NCI-H226 (cell line): ENCODE measurements at places on chromosomes 6 and 20.

DNA sequence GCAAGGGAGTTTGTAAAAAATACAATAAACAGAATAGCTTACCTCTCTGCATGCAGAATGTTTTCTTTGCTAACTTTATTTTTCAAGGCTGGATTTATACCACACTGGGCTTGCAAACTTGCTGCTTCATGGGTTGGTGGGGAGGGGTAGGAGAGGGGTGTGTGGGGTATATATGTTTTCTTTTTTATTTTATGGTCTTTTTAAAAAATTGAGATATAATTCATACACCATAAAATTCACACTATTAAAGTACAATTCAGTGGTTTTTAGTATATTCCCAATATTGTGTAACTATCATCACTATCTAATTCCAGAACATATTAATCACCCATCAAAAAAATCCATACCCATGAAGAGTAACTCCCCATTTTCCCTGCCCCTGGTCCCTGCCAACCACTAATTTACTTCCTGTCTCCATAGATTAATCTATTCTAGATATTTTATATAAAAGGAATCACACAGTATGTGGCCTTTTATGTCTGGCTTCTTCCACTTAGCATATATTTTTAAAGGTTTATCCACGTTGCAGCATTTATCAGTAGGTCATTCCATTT, 14.3 kb upstream of the TRPC4AP start:
- no peak for DNase-seq

- peak; percentile 94 for DNase-seq
These were observed 282.9 kb upstream of the RNF217 start for GRCh38 chr6:124679387-124679786.

- no peak for DNase-seq
These were observed 2.7 kb upstream of the SIM1 start for GRCh38 chr6:100467129-100468015.

DNA sequence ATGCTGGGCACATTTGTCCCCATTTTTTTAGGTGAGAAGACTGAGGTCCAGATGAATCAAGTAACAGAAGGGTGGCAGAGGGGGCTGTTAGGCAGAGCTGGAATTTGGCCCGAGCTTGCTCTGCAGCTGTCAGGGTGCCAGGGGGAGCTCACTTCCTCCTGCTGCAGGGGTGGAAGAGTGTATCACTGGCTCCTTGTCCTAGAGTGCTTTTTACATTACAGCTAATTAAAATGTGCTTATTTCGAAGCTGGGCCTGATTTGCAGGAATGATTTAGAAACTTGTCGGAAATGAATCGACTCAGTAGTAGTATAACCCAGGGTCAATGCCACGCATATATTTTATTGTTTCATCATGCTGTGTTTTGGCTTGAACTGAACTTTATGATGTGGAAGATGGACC, 11.1 kb downstream of the TOX2 start:
- DNase-seq: no peak

DNA sequence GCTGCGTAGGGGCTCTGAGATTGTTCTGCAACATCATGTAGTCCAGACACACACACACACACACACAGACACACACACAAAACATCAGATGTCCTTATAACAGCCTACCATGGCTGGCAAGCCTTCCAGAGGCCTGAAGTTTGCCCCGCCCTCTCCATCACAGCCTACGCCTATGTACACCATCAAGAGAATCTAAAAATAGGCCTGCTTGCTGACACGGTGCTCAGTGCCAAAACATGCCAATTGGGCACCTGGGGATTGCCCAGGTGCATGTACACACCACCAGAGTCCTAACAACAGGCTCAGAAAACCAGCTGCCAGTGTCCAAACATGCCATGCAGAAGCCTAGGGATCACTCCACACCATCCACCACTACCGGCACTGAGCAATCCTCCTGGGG, 391.7 kb upstream of the SPTLC3 start:
- DNase-seq: no peak

DNA sequence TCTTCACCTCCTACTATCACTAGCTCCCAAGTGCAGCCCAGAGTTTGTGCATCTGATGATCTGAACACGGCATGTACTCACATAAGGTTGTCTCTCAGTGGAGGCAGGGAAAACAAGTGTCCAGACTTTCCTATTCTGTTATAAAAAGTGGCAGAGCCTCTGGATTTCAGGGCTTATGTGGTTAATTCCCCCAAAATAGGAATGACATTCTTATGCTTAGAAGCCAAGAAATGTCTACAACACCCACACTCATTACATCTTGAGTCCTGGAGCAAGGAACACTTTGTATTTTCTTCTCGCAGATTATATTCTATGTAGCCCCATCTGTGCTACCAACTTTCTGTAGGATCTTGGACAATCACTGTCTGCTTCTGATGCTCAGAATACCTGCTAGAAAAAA, 13.5 kb upstream of the SEMG1 start:
- no peak for DNase-seq

GRCh38 chr6:17393892-17394631, 667 bp downstream of the CAP2 start:
- DNase-seq: peak; percentile 90

DNA sequence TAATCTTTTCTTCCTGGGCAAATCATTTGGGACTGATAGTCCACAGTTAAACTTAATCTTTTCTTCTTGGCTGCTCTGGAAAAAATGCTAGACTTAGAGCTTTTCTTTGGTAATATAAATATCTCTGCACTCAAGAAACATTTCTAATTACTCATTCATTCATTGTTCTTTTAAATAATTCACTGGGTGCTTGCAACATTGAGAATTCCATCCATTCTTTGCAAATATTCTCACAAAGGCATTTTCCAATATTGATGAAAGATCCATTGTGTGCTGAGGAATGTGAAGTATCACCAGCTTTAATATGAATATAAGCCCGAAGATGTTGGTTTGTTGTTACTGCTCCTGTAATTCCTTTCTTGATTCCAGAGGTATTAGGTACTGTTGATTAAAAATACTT, 38.4 kb downstream of the AKAP7 start:
- DNase-seq: no peak

GRCh38 chr6:14190191-14190928, 72.8 kb downstream of the CD83 start:
- DNase-seq: no peak

GRCh38 chr6:18359237-18359885, 27.8 kb upstream of the RNF144B start:
- DNase-seq: no peak

- no peak for DNase-seq
These were observed 552.3 kb upstream of the CITED2 start for GRCh38 chr6:139926711-139927110.

- DNase-seq: peak; percentile 16
These were observed 39.6 kb downstream of the ESR1 start for GRCh38 chr6:151847064-151847463.

DNA sequence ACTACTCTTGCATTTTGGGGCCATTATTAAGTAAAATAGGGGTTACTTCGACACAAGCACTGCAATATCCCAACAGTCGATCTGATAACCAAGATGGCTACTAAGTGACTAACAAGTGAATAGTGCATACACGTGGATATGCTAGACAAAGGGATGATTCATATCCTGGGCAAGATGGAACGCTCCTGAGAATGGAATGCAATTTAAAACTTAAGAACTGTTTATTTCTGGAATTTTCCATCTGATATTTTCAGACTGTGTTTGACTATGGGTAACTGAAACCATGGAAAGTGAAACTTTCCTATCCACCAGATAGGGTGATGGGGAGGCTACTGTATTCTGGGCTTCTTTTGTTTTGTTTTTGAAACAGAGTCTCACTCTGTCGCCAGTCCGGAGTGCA, 66.5 kb downstream of the ILRUN start:
- DNase-seq: peak; percentile 80

- DNase-seq: no peak
These were observed 168.7 kb upstream of the RSPO3 start for GRCh38 chr6:126949786-126950185.

GRCh38 chr6:23174781-23175361, 605.5 kb downstream of the HDGFL1 start:
- DNase-seq: peak; percentile 3

GRCh38 chr6:15505463-15505918, 157.3 kb downstream of the DTNBP1 start:
- no peak for DNase-seq

GRCh38 chr6:7631466-7631865, 41.5 kb downstream of the SNRNP48 start:
- DNase-seq: no peak

- peak; percentile 69 for DNase-seq
These were observed 74.4 kb upstream of the FOXC1 start for GRCh38 chr6:1535295-1535694.

GRCh38 chr6:28282926-28283325, 1.6 kb downstream of the PGBD1 start:
- no peak for DNase-seq

- DNase-seq: no peak
These were observed 87.0 kb downstream of the ANKRD60 start for GRCh38 chr20:58141496-58141895.

- DNase-seq: no peak
These were observed 96.9 kb downstream of the FAM120B start for GRCh38 chr6:170403451-170403850.

GRCh38 chr20:35199740-35200139, 26.8 kb upstream of the MMP24 start:
- no peak for DNase-seq

DNA sequence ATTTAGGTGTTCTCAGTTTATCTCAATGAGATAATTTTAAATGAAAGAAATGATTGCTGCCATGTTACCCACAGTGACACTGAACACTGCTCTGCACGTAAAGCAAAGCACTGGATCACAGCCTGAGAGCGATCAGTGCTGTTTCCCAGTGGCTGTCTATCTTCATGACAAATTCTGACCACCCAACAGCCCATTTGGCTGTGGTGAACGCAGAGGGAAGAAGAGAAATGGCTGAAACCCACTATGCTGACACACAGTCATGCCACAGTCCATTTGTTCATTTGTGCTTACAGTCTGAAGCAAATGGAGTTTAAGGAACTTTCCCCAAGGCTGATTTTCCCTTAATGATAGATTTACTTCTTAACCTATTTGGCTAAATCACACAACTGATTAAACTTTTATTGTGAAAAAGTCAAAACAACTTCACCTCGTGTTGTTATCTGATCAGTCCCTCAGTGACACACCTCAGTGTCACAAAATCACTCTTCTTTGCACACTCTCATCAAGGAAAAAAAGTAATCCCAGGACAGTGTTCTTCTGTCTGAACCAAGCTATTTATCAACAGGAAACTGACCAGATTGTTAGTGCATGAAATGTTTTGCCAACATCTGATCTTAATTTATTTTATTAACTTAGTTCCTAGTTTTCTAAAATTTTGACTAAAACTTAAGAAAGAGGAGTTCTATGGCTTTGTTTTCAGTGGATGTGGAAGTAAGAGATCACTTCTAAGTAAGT, 225.1 kb downstream of the TBX18 start:
- DNase-seq: no peak

- DNase-seq: no peak
These were observed 445 bp downstream of the RAB32 start for GRCh38 chr6:146543940-146544615.

DNA sequence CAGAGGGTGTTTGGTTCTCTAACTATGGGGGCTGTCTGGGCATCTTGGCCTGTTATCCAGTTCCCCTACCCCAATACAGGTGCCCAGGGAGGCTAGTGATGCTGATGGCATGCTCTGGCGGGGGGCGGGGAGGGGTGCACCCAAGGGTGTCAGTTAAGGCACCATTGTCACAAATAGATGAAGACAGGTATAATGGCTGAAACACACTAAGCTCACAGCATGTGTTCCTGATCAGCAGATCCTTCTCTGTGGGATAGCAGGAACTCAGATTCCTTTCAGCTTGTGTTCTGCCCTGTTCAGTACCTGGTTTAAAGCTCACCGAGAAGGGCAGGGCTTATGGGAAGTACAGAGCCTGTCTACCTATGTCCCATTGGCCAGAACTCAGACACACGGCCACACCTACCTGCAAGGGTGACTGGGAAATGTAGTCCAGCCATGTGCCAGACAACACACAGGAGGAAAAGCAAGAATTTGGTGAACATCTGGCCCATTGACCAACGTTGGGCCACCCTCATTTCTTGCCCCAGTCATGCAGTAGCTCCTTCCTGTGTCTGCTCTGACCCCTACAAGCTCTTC, 3.4 kb upstream of the RSPO4 start:
- peak; percentile 12 for DNase-seq

- no peak for DNase-seq
These were observed 40.5 kb downstream of the FAM120B start for GRCh38 chr6:170347091-170347490.

GRCh38 chr6:5325173-5325572, 63.9 kb downstream of the FARS2 start:
- DNase-seq: no peak

DNA sequence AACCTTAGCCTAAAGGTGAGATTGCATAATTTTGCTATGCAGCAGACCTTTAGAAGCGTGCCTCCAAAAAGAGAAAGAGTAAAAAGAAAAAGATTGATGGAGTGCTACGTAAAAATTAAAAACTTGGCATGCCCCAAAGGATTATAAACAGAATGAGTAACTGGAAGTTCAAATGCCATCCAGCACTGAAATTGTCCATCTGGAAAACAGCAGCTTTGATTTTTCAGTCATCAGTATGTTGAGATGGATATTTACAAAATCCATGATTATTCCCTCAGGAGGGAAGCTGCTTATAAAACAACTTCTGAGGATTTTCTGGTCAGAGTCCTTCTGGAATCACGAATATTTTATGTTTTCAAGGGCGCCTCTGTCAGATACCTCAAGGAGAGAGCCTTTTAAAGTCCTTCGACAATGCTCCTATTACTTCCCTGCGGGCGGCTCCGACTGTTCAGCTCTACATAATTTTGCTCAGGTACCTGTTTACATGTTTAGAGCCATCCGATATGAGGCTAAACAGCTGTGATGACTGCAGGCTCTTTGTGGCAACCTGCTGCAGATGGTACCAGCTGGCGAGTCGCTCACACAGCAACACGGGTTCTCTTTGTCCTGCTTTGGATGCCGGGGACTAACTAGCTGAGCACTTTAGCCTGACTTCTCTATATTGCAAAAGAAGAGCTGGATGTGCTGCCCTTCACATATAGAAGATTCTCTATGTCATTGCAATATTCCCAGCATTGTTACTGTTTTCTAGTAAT, 83.3 kb downstream of the RCAN2 start:
- DNase-seq: no peak

DNA sequence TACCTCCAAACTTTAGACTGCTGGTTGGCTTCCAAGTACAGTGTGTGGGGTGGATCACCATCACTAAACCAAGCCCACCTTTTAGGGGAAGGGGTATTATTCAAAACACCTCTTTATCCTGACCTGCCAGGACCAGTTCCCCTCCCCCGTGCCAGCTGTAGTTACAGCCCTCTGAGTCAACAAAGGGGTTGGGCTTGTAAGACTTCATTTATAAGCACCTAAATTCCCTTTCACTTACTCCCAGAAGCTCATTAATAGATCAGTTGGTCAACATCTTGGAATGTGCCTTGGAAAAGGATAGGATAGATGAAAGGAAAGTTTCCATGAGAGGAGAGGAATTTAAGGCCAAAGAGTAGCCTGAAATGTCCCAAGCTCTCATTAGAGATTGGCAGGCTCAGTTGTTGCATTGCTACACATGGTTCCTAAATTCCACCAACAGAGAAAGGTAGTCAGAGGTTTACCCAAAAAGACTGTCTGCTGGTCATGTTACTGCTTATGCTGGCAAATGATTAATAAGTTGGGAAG, 59.2 kb downstream of the TNFAIP3 start:
- DNase-seq: peak; percentile 88
